IPS DF 19.7 (cell line): ENCODE measurements at places on chromosomes 16 and 17.

- DNase-seq, result no peak
These were observed 26.2 kb downstream of the KPNA2 start for GRCh38 chr17:68061512-68062313.

GRCh38 chr16:21659124-21659523 lies 4.6 kb upstream of the OTOA start:
- no peak for DNase-seq

DNA sequence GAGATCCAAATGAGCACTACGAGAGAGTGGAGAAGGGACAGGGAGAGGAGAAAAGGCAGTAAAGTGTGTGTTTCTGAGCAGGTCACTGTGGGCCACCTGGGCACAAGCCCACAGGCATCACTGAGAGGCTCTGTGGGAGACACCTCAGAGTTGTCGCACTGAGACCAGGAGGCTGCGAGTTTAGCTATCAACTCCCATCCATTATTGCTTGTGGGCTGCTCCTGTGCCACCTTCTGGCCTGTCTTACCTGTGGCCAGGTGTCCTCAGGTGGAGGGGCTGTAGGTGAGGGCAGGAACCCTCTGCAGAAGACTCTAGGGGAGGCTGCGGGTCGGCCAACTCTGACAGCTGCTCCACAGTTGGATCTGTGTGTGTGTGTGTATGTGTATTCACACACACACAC lies 2.5 kb upstream of the PRR29 start:
- DNase-seq, result no peak

- DNase-seq, result no peak
These were observed 32.9 kb downstream of the SRCIN1 start for GRCh38 chr17:38572669-38573365.

DNA sequence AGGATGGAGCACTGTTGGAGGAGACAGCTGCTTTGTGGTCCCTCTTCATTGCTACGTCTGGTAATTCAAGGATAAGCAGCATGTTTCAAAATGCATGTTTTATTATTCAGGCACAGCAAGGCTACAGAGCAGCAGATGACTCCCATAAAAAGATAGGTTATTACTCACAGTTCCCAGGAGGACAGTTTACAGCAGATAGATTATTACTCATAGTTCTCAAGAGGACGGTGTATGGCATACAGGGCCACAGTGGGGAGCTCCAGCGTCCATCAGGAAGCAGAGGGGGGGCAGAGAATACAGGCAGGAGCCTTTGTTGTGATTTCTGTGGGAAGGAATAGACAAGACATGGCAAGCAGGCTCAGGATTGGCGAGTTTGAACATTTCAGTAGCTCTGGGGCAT lies 72.9 kb downstream of the DNAH9 start:
- no peak for DNase-seq

GRCh38 chr16:4283939-4284338 lies 11.1 kb upstream of the TFAP4 start:
- DNase-seq, result no peak

GRCh38 chr17:185445-186138 lies 4.1 kb upstream of the DOC2B start:
- DNase-seq, result no peak

DNA sequence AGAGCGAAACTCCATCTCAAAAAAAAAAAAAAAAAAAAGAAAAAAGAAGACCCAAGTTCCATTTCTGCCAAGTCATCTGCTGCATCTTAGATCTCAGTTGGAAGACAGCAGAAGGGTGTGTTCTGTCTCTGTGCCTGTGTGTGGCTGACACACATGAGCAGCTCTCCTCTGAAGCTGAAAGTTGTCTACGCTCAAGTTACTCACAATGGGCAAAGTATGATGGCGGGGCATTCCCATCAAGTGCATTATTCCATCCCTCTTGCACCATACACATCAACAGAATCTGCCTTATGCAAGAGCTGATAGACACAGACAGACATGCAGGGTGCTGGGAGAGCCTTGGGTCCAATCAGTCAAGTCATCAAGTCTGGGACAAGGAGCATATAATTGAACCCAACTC lies 402.2 kb downstream of the XYLT1 start:
- DNase-seq, result no peak

- DNase-seq, result no peak
These were observed 603 bp upstream of the MRTFB start for GRCh38 chr16:14070555-14070876.

GRCh38 chr17:83058266-83058798 lies 21.1 kb upstream of the METRNL start:
- DNase-seq, result no peak

DNA sequence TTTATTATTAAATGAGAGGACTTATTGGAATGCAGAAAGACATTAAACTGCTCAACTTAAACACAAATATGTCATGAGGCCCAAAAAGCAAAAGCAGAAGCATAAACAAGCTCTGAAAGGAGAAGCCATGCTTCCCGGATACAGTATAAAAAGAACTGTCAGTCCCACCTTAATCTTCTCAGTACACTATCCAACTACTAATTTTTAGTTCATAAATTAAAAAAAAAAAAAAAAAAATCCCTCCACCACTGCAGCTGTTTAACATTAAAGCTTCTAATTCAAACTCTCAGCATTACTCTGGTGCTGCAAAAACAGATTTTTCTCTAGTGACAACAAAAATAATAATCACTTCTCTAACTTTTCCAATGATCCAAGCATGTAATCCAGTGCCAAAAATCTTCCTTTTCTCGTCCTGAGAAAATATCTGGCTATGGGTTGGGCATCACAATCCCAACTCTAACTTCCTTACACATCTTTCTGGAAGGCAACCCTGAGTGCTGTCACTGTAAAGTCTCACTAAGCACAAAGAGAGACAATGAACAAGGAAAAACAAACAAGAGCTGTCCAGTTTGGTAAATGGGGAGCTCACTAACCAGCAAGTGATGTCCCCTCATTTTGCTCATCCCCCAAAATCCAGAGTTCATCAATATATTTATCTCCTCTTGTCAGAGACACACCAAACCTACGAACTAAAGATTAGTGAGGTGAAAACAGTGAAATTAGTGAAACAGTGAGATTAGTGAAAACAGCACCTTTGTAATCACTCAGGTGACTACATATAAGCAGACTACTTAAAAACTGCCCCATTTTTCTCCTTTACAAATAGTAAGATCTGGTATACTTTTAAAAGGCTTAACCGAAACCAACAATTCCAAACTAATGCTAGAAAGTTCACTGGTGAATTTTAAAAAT lies 5.5 kb downstream of the USP32 start:
- DNase-seq, result no peak

DNA sequence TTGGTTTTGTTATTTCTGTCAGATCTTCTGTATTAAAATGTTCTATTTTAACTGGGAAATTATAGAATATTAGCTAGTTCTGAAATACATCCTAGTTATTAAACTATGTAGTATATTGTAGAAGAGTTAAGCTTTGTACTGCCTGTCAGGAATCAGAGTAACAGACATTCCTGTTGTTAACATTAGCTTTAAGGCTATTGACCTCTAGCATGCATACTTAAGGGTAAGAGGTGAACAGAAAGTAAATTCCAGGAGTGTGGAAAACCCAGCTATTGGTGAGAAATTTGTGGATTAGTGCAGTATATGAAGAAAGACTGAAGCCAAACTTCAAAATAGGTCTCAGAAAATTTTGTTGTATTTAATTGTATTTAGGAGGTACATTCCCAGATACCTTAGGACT lies 111.3 kb downstream of the CHD9 start:
- no peak for DNase-seq

- DNase-seq, result no peak
These were observed 21.9 kb downstream of the ORC6 start for GRCh38 chr16:46711106-46712058.

- DNase-seq, result no peak
These were observed 22.7 kb downstream of the BCO1 start for GRCh38 chr16:81261049-81261648.

DNA sequence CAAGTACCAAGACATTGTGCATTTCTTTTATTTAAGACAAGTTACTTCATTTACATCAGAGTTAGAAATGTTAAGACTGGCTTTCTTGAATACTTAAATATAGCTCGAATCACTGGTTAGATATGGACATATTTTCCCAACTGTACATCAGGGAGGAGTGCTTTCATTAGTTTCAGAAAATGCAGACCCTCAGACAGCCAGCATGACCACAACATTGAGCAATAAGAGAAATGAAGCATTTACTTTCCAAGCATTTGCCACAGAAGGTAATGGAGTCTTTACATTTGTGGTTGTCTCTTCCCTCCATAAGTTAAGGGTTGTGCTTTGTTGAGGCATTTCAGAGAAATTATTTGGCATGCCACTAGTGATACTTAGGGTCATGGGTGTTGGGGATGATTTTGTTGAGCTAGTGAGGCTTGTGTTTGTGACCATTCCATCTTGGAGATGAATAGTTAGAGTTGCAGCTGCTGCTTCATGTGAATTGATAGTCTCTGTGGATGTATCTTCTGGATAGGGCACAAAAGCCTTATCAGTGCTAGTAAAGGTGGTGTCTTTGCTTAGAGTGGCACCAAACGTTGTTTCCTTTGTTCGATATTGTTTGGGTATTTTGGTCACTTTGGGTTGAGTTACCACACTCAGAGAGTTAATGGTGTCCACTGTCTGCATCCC lies 2.1 kb downstream of the OMG start:
- DNase-seq, result no peak

GRCh38 chr16:35195173-35195863 lies 1735.9 kb downstream of the TP53TG3F start:
- no peak for DNase-seq

- DNase-seq, result no peak
These were observed 209.1 kb downstream of the IRF8 start for GRCh38 chr16:86108062-86108461.

- DNase-seq, result no peak
These were observed 20.7 kb upstream of the SIAH1 start for GRCh38 chr16:48405907-48406306.

DNA sequence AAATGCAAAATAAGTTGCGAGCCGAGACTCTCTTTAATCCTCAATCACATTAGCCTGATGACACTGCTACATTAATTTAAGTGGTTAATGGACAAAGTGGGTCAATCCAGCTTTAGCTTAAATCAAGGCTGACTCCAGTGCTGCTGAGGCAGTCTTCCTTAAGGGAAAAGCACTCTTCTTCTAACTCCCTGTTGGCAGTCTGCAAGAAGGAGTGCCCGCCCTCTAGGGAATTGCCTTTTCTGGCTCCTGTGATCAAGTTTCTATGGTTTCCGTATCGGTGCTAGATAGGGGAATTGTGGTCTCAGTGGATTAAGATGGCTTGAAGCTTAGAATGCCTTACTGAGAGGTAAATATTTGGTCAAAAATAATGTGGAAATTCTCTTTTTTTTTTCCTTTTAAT lies 41.0 kb downstream of the HS3ST3B1 start:
- no peak for DNase-seq

DNA sequence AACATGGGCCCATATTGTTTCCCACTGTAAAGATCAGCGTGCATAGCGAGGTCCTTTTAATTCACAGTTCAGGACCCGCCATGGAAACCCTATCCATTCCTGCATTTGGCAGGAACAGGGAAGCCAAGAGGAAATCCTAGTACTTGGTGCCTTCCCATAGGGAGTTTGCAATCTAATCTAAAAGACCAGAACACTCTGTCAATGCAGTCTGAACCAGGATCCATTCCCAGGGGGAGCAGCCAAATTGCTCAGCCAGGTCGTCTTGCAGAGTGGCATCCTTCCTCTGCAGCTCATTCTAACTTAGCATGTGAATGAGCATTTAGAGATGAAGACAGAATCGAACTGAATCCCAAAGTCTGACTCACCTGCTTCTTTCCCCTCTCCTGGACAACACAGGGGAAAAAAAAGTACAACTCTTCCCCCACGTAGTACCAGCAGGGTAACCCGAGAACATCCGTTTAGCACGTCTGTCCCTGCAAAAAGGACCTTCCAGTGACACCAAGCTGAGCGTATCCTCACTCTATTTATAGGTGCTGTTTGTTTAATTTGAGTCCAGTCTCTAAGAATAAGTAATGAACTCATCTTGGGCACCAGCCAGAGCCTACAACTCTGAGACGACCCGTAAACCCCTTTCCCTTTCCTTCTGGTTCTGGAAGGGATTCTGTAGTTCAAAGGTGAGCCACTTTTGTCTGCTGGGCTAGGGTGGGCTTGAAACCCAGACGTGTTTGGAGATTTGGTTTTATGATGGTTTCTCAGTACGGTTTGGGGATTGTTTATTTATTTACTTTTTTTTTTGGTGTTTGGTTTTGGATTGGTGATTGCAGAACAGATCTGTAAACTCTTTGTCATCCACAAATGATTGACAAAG lies 74.5 kb downstream of the ERCC4 start:
- no peak for DNase-seq

GRCh38 chr16:55142405-55142804 lies 181.6 kb upstream of the IRX6 start:
- no peak for DNase-seq

DNA sequence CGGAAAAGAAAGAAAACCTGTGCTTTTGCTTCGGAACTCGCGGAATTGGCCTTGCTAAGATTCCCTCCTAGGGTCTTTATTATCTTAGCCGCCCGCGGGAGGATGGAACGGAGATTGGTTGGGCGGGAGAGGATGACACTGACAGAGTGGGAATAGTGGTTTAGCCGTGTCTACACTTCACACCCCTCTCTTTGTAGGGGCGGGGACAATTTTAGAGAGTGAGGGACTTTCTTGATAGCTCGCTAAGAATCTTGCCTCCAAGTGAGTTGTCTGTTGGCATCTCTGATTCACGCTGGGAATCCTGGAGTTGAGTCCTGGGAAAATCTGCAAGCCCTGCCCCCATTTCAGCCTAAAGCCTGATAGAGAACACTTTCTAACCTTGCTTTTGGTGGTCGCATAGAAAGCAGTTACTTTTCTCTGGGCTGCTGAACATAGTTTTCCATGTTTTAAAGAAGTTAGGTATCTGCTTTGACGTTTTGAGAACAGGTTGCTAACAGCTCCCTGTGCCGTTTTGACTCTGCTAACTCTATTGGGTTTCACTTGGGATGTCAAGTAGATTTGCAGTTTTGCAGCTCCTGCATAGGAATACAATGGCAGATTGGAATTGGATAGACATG lies 697 bp downstream of the NOL11 start:
- DNase-seq, result no peak

GRCh38 chr16:54934481-54935265 lies 4.0 kb downstream of the IRX5 start:
- no peak for DNase-seq

- no peak for DNase-seq
These were observed at the start of gene FN3K for GRCh38 chr17:82734987-82735866. TSS of gene FN3K (plus strand) at chr17:82735615. CDS start at chr17:82735637, 22 bp downstream.

GRCh38 chr17:80811181-80812105 lies 180.2 kb upstream of the CHMP6 start:
- no peak for DNase-seq

DNA sequence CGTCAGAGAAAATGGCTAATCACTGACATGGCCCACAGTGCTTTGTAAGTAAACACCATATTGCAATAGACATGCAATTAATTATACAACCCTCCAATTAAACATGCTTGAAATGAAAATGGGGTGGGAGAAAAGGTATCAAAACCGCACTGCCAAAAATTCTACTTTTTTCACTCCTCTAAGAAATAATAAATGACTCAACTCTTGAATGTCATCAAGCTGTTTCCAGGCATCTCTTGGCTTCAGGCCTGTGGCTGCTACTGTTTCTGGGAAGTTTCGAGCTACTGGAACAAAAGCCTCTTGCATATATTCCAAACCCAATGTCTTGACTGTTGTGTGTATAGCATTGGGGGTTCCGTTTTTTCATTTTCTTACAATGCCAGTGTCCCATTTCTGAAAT lies 412.6 kb downstream of the RBFOX1 start:
- DNase-seq, result no peak

- DNase-seq, result no peak
These were observed 502 bp downstream of the FAAP100 start for GRCh38 chr17:81551458-81552243.
